ENCODE measurements at places on chromosomes 11 and 22.

GRCh38 chr22:41687901-41688364, 734 bp downstream of the SNU13 start:
- no peak for DNase-seq

GRCh38 chr11:134044514-134045284, 24.2 kb upstream of the JAM3 start:
- DNase-seq, result no peak

DNA sequence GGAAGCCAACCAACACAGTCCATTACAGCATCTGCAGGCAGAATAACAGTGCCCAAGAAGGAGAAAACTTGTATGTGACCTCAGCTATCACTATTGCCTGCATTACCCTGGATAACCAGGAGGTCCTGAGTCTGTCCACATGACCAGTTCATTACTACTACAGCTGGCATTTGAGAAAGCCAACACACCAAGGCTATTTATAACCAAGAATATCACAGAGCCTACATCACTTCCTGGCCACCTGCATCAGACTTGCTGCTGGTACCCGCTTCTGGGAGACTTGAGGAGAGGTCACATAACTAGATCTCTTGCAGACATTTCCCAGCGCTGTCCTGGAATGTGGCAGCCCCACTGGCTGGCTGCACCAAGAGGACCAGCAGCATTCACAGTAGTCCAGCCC, 11.1 kb upstream of the OR56B4 start:
- no peak for DNase-seq

DNA sequence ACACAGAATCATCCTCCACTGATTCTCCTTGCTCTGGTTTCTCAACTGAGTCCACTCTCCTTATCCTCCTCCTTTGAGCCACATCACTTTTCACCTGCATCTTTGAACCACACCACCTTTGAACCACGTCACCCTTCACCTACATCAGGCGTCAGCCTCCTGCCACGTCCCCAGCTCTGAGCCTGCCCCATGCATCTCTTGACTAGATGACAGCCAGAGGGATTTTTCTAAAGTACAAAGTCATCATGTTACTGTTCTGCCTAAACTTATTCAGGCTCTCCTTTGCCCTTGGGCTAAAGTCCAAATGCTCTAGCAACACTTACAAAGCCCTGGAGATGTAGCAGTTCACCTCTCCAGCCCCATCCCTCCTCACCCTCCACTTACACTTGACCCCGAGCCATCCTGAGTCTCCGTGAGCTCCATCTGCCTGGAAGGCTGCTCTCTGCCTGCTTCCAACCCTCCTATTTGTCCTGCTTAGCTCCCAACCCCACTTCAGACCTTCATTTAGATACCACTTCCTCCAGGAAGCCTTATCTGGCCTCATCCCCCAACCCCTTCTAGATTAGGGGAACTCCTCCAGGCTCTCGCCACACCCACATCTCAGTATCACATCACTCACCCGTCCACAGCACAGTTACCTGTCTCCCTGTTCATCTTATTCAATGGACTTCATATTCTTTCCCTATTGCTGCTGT, 3.7 kb upstream of the MS4A10 start:
- DNase-seq, result no peak

GRCh38 chr11:32438346-32438865, 3.1 kb upstream of the WT1 start:
- no peak for DNase-seq

DNA sequence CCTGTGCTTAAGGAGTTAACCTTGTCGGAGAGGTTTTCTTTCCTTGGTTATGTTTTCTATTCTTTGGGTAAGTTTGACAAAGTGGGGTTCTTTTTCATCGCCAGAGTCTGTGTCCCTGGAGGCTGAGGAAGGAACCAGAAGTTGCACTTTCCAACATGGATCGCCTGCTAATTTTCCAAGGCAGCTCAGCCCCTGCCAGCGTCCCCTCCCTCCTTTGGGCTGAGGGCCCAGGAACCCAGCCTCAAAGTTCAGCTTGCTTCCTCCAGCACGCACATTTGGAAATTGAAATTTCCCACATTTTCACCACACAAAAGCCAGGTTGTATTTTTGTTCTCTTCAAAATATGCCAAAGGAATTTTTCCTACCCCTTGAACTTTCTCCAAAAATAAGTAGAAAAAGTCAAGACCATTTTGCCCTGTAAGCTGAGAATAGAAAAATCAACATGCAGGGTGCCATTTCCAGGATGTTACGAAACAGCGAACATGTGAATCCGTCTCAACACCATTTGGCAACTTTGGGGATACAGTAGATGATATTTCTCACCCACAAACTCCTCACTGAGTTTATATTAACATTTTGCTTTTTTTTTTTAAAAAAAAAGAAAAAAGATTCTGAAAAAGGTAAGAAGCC, 343.5 kb downstream of the TENM4 start:
- DNase-seq, result no peak

- DNase-seq, result no peak
Measured at GRCh38 chr22:31909977-31910376, 34.4 kb upstream of the YWHAH start.

GRCh38 chr11:69193151-69193550, 37.4 kb downstream of the SMIM38 start:
- DNase-seq, result no peak

- DNase-seq, result no peak
Measured at GRCh38 chr11:104142698-104143097, 21.2 kb downstream of the PDGFD start.

GRCh38 chr11:78660471-78660870, 85.8 kb upstream of the NARS2 start:
- no peak for DNase-seq

DNA sequence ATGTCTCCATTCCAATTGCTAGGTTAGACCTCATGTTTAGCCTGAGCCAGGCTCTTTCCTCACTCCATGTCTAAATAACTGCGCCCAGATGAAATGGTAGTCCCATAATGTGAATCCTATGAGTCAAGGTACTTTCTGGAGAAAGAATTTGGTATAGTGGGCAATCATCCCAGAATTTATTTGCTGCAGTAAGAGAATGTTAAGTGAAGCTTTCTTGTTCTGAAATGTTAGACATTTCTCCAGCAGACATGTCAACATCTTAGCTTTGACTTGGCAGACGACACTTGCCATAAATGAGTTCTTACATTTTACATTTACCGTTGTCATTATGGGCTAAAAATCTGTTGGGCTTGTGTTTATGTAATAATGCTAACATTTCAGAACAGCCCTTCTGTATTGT, 165.2 kb downstream of the PGR start:
- no peak for DNase-seq

- no peak for DNase-seq
Measured at GRCh38 chr11:19631712-19632498, 80.7 kb upstream of the NAV2 start.

DNA sequence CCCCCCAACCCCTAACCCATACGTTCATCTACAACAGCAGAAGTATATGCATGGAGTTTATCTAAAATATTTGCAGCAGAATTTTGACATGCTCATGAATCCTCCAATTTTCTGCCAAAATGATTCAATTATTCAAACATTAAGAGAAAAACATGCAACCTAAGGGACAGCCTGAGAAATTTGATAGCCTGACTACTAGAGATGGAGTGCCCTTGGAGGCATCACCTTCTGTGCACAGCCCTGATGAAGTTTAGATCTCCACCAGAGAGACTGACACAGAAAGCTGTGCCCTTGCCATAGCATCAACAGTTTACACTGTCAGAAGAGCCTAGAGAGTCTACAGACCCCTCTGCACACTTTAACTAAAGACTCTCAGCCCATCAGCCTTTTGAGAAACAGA, 217.7 kb downstream of the LUZP2 start:
- no peak for DNase-seq

DNA sequence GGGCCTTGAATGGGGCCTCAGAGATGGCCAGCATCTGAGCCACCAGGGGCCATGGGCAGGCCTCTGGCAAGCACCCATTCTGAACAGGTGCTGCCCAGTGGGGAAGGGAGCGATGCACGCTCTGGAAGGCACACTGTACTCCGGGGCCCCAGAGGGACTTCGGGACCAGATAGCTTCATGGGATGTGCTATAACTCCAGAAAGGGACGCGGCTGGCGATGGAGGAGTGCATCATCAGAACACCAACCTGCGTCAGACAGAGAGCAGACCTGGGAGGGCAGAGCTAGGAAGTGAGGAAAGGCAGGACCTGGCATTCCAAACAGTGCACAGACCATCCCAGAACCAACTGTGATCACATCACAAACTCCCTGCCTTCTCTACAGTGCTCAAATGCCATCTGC, 16.8 kb downstream of the DGCR2 start:
- no peak for DNase-seq

- DNase-seq, result no peak
Measured at GRCh38 chr11:110929129-110929528, 216.9 kb upstream of the ARHGAP20 start.

DNA sequence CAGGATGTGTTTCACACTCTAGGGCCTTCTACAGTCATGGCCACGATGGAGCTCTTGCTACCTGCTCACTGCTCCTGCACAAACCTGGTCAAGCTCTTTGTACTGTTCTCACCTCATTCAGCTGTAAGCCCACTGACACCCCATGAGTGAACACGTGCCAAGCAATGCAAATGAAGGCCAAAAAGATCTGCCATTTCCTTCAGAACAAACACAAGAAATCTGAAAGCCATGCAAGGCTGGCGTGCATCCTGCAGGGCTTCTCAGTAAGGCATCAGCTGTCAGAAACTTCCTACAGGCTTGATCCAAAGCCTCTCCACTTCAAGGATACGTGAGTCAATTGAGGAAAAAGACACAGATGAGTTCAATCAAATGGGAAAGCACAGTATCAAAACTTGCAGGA, 44.1 kb upstream of the NFRKB start:
- DNase-seq, result no peak

DNA sequence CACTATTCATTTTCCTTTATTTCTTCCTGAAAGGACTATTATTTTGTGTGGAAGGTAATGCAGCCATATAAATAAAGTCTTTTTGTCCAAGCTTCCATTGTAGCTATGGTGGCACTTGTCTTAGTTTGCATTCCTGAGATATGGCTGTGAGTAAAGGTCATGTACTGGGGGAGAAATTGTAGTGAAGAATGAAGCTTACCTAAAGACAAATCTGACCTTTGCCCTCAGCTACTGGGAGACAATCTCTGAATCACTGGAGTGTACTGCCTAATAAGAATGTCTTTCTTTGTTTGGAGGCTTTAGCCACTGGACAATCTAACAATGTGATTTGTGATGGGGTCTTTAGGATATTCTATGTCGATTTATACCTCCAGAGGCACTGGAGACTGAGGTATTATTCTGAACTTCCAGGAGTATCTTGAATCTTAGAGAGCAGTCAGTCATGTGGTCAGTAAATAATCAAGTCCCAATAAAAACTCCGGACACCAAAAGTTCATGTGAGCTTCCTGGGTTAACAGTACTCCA, 39.7 kb upstream of the OR5AK2 start:
- no peak for DNase-seq

DNA sequence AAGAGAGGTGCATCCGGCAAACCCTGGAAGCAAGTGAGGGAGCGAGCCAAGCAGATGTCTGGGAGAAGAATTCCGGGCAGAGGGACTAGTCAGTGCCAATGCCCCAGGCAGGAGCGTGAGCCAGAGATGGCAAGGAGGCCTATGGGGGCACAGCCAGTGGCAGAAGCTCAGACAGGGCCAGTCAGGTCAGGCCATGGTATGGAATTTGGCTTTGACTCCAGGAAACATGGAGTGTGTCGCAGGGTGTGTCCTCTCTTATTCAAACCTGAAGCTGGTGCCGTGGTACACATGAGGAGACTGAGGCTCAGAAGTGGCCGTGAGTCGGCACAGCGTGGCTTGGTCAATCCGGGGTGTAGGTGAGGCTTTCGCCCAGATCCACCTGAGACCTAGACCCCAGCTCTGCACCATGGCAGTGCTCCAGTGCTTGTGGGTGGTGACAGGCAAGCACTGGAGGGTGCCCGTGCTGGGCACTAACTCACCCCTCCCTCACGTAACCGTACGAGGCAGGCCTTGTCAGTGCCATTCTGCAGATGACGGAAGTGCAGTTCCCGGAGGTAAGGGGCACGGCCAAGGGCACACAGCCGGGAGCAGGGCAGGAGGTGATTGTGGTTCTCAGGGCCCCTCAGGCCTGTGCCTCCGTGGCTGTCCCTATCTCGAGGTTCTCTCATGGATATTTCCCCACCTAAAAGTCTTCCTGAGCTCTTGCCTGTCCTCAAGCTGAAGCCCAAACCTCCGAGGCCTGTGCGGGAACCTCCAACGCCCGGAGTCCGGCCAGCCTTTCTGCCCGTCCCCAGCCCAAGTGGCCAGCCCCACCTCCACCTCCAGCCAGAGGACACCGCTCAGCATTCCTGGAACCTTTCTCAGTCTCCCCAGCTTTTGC, 10.6 kb upstream of the SPI1 start:
- DNase-seq, result no peak

DNA sequence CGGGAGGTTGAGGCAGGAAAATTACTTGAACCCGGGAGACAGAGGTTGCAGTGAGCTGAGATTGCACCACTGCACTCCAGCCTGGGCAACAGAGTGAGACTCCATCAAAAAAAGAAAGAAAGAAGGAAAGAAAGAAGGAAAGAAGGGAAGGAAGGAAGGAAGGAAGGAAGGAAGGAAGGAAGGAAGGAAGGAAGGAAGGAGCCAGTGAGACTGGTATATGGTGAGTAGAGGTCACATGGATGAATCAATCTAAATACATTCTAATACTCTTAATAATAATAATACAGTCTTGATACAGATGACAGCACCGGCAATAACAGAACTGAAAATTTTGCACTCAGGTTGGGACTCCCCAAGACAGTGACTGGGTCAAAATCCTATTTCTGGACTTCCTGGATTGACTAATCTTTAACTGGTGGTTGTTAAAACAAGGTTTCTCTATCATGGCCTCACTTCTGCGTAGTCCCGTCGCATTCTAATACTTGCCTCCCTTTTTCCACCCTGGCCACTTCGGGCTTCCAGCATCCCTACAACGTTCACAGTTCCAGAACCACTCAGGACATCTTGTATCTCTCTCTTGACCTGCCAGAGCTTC, 53.5 kb upstream of the EIF3M start:
- DNase-seq, result no peak

DNA sequence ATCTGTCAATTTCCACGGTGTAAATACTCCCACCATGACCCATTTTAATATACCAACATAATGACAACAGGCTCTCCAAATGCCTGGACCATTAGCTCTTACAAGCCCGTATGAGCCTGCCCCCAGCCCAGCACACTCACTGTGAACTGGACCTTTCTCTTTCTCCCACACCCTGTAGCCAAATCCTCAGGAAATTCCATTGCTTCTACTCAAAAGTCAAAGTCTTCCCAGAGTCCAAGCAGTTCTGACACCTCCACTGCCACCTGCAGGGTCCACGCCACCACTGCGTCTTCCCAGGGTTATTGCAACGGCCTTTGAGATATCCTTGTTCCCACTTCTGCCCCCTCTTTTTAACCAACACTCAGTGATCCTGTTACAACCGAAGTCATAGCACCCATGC, 110.1 kb upstream of the ASPHD2 start:
- DNase-seq, result no peak

GRCh38 chr11:32307471-32307870, 127.9 kb downstream of the WT1 start:
- no peak for DNase-seq

DNA sequence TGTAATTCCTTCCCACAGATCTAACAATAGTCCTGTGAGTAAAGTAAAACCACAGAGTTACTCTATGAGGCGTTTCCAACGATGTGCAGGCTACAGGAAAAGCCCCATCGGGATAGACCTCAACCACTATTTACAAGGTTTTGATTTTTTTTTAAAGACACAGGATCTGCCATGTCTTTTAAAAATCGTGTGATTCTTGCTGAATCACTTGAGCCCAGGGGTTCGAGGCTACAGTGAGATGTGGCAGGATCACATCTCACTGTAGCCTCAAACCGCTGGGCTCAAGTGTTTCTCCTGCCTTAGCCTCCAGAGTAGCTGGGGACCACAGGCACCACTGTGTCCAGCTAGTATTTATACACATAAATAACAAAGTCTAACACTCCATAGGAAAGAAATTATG, 7.8 kb downstream of the TAF1D start:
- DNase-seq, result no peak
